Dorsolateral prefrontal cortex (tissue), 122 donors: ENCODE measurements at places on chromosomes 1 and 21.

- no peak for DNase-seq
Measured at GRCh38 chr1:207798847-207799246, 47.0 kb downstream of the CD46 start.

GRCh38 chr1:40633523-40633922 lies 32.0 kb downstream of the RIMS3 start:
- DNase-seq: no peak

- DNase-seq: no peak
Measured at GRCh38 chr1:28845786-28846543, 34.0 kb downstream of the OPRD1 start.

- no peak for DNase-seq
Measured at GRCh38 chr1:22884806-22885530, 87.7 kb downstream of the LACTBL1 start.

GRCh38 chr1:229640455-229640854 lies 14.4 kb downstream of the URB2 start:
- no peak for DNase-seq

DNA sequence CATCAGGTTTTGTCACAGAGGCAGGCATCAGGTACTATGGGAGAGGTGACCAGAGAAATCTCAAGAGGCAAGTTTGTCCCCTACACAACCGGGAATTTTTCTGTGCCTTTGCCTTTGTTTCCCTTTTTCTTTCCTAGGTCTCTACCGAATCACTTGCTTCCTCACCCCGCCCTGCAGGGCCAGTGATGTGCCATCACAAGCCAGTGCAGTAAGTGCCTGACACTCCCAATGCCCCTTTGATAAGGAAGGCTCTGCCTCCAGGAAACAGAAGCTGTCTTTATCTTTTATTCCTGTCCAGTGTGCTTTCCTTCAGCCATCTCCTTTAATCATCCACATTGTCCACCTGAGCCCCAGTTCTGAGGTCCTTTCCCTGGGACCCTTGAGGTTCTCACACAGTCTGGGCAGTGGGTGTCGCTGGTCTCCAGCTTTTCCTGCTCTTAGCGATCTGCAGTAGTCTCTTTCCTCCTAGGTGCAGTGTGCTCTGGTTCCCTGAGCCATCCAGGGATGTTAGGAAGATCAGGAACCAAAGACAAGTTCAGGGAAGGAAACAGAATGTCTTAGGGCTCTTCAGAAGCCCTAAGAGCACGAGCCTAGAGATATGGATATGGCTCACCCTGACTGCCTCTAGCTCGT lies 36.6 kb downstream of the GJA5 start:
- no peak for DNase-seq

DNA sequence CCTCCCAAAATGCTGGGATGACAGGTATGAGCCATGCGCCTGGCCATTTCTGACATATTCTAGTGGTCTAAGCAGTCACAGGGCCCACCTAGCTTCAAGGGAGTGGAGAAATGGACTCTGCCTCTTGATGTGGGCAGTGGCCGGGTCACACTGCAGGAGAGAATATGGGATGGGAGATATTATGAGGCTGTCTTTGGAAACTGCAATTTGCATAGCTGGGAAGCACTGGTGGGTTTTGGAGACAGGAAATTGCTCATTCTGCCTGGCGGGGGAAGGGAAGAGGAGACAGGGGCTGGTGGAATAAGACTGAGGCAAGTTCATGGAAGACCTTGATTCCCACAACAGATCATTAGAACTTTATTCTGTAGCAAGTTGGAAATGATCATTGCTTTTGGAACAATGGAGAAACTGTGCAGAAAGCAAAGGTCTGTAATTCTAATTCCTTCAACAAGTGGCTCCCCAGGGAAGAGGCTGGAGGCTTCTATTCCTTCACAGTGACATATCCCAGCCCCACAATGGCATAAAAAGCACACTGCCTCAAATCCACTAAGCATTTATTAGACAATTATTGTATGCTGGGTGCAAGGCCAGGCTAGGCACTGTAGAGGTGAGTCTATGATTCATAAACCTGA lies 10.5 kb downstream of the NCMAP start:
- DNase-seq: no peak

DNA sequence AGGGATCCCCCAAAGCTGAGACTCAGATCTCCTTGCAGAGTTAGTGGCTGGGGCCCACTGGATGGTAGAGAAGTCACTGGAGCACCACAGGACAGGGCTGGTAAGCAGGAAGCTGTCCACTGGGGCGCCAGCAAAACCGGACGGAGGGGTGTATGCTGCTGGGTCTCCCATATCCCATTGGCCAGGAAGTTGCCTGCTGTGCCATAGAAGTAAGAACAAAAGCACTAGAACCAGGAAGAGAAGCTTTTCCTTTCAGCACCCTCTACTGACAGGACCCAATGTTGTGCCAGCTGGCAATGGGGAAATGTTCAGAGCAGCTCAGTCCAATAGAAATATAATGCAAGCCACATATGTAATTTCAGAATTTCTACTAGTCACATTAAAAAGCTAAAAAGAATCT lies 146.6 kb downstream of the SPATA46 start:
- DNase-seq: no peak

- no peak for DNase-seq
Measured at GRCh38 chr1:61071205-61072130, 10.9 kb upstream of the NFIA start.
